ENCODE measurements at places on chromosomes 4 and X.
A peak's percentile ranks its signal among the peaks of the same experiment; 100 is the strongest.

- H3K27me3 ChIP-seq, result no peaks in the 10 kb centered on the region
- no peak overlapping the region for H3K27ac ChIP-seq
- H3K36me3 ChIP-seq, result no peaks in the 10 kb centered on the region
- H3K4me3 ChIP-seq, result no peak overlapping the region
- no peaks in the 10 kb centered on the region for H3K4me1 ChIP-seq
- DNase-seq, result no peak
Observed at GRCh38 chr4:126086041-126086440, 771.3 kb downstream of the FAT4 start.

DNA sequence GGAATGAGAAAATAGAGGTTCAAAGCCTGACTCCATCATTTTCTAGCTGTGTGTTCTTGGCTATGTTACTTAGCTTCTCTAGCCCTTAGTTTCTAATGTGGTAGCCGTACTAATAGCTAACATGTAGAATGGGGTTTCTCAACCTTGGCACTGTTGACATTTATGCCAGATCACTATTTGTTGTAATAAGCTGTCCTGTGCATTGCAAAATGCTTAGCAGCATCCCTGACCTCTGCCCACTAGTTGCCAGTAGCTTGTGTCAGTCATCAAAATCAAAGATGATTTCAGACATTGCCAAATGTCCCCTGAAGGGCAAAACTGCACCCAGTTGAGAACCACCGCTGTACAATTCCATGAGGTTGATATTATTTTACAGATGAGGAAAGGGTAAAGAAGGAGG is 18.3 kb upstream of the ADAMTS3 start:
- no peak overlapping the region for H3K27ac ChIP-seq
- no peak for DNase-seq
- H3K27me3 ChIP-seq, result peaks cover 31% of the 10 kb centered on the region
- peaks cover 12% of the 10 kb centered on the region for H3K4me1 ChIP-seq

GRCh38 chr4:69167300-69167699 is 47.2 kb downstream of the UGT2B11 start:
- H3K4me1 ChIP-seq, result peaks cover 5% of the 10 kb centered on the region
- no peaks in the 10 kb centered on the region for H3K27me3 ChIP-seq
- no peak overlapping the region for H3K27ac ChIP-seq
- DNase-seq, result no peak

DNA sequence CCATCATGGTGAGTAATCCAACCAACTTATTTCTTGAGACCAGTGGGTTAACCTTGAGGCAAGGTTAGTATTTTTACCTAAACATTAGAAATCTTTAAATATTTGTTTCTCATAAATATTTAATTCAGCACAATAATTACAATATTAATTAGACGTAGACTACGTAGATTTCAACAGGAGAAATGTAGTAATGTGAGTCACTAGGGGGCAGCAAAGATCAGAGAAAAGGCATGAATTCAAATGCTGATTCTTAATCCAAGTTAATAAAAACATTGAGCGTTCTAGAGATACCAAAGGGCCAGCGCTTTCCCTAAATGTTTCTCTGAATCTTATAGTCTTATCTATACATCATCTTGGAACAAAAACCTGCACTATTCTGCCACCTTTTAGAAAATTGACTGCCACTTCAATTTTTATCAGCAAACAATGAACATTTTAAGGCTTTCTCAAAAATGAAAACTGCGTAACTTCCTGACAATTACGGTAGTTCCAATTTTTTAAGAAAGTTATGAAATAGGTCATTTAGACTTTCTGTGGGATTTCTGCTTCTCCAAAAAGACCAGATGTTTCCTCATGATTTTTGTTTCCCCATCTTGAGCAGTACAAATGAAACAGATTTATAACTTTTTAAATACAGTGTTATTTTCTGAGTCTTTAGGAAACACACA is 180.7 kb downstream of the GASK1B start:
- no peaks in the 10 kb centered on the region for H3K27me3 ChIP-seq
- H3K4me3 ChIP-seq, result peak overlapping the region; percentile 44
- DNase-seq, result peak; percentile 61
- H3K36me3 ChIP-seq, result no peaks in the 10 kb centered on the region
- H3K4me1 ChIP-seq, result peaks cover 31% of the 10 kb centered on the region
- H3K27ac ChIP-seq, result no peak overlapping the region

GRCh38 chr4:141465171-141465570 is 171.2 kb upstream of the IL15 start:
- H3K27ac ChIP-seq, result no peak overlapping the region
- H3K4me3 ChIP-seq, result no peak overlapping the region
- H3K36me3 ChIP-seq, result no peaks in the 10 kb centered on the region
- no peak for DNase-seq
- H3K4me1 ChIP-seq, result no peaks in the 10 kb centered on the region

- H3K27me3 ChIP-seq, result peaks cover 2% of the 10 kb centered on the region
- DNase-seq, result peak; percentile 26
- H3K27ac ChIP-seq, result no peak overlapping the region
- H3K36me3 ChIP-seq, result no peaks in the 10 kb centered on the region
- H3K4me3 ChIP-seq, result no peak overlapping the region
- no peaks in the 10 kb centered on the region for H3K4me1 ChIP-seq
Observed at GRCh38 chr4:36399762-36400353, 118.4 kb downstream of the DTHD1 start.

GRCh38 chrX:108299101-108299591 is 139.1 kb downstream of the COL4A6 start:
- H3K27me3 ChIP-seq, result no peaks in the 10 kb centered on the region
- H3K36me3 ChIP-seq, result peaks cover 3% of the 10 kb centered on the region
- DNase-seq, result no peak
- peaks cover 25% of the 10 kb centered on the region for H3K4me1 ChIP-seq
- peak overlapping the region; percentile 21 for H3K4me3 ChIP-seq

DNA sequence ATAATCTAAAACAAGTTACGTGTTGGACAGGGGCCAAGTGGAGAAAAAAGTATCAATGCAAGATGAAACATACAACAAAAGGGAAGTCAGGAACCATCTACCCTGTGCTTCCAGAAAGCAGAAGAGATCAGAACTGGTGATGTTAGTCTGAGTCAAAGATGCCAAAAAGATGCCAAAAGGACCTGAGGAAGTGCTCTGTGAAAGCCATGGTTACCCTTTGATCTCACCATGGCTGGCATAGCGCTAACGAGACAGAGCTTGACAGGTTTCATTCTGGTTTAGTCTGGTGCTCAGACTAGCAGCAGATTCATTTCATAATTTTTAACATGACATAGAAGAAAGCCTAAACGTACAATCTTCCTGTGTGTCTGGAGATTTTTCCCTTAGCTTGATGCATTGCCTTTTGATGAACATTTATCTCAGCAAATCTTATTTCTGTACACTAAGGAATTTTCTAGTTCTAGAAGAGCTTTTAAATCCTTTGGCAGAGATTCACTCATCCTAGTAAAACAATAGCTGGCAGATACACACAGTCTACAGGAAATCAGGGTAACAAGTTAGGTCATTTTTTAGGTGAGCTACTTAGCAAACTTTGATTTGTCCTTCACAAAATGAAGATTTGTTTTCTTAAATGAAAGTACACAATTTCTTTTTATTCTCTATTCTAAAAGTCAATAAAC is 87.7 kb downstream of the COL25A1 start:
- H3K27ac ChIP-seq, result no peak overlapping the region
- no peak overlapping the region for H3K4me3 ChIP-seq
- DNase-seq, result no peak
- no peaks in the 10 kb centered on the region for H3K27me3 ChIP-seq
